ENCODE measurements at places on chromosomes 5 and 9.

DNA sequence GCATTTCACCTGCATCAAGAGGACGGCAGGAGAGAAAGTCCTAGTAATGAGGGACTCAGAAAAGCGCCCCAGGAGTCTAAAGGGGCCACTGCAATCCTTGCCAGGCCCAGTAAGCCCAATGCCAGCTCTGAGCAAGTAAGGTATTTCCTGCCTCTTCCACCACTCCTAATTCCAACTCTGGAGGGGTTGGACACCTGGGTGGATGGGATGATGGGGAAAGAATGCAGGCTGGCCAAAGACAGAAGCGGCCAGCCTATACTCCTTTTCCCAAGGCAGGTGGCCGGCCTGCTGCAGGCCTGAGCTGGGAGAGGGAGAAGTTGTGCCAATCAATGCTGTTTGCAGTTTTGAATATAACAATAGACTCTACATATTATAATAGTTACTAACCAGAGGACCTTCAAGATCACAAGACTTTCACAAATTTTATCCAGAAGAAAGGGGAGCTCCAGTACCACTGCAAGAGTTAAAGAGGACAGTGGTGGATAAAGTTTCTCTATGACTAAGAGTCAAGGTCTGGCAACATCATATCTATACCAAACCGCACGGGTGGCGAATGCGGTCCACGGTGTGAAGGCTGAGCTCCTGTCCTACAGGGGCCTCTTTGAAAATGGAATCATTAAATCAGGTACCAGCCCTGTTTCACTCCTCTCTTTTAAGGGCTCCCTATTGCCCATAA, 115.0 kb upstream of the TBC1D2 start:
- no peak for DNase-seq

DNA sequence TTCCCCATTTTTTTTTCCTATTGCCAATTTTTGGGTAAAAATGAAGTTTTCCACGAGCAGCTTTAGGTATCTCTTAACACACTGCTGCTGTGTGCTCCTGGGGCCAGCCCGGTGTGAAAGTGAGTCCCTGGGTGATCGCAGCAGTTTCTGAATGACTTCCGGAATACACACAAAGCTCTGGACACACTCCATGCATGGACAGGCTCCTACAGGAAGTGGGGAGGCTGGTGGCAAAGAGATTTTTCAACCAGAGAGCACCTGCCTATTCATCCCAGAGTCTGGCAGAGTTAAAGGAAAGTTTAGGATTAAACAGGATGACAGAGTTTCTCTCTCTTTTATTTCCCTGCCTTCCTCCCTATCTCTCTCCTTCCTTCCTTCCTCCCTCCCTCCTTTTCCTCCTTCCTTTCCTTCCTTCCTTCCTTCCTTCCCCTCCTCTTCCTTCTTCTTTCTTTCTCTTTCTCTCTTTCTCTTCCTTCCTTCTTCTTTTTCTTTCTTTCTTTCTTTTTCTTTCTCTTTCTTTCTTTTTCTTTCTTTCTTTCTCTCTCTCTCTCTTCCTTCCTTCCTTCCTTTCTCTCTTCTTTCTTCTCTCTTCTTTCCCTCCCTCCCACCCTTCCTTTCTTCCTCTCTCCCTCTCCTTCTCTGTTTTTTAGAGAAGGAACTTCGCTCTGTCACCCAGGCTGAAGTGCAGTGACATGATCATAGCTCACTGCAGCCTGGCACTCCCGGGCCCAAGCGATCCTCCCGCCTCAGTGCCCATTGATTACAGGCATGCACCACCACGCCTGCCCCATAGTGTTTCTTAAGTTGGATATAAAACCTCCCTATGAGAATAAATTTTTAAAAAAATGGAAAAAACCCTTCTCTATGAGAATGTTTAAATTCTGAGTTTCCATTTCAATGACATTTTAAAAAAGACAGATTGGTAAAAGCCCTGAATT, 38.7 kb upstream of the UBTD2 start:
- DNase-seq = no peak

DNA sequence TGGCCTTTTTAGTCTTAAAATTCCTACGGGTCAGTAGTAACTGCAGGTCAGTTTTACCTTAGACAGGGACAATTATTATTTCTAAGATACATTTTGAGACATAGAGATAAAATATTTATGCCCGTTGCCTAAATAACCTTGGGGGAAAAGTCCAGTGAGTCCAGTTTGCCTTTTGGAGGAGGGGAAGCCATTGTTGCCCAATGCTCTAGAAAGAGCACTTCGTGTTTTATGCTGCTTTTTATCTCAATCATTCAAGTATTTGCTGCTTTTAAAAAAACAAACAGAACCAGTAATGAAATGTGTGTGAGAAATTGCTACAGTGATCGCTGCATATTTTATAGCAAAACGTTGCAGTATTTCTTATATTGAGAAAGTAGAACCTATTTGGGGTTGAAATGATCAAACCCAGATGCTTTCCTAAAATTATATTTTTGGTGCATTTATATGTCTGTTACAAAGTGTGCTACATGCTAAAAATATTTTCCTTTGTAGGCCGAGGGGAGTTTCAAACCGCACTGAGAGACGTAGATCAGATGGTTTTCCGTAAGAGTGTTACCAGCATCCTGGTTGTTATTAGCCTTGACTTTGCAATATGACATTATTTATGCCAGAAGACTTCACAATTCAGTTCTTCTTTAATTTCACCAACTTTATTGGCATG, 266.8 kb downstream of the AOPEP start:
- no peak for DNase-seq

DNA sequence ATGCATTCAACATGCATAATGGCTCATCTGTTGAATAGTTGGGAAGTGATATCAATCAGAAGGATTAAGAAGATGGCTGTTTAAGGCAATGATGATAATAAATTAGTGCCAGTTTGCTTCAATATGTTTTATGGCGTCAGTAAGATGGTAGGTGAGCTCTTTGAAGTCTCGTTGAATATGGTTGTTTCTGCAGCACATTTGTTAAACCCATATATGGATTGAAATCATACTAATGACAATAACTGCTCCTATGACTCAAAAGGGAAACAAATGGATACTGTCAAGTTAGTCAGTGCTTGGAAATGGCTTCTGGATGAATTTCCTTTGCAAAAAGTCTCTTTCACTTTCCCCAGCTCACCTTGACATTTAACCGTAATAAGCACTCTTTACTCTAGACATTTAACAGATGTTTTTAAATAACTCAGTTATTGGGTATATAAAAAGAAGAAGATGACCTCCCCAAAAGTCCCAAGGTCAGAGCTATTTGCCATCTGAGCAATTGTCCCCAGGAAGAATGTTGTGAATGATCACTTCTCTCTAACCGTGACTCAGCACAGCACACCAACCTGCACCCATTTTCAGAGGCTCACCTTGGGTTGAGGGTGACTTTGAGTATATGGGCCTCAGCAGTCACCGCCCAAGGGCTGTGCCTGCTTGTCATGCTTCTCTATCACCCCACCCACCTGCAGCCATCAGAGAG, 133.4 kb downstream of the GRIA1 start:
- no peak for DNase-seq

- DNase-seq = no peak
Measured at GRCh38 chr9:118000581-118000980, 296.4 kb downstream of the TLR4 start.

- no peak for DNase-seq
Measured at GRCh38 chr5:61866930-61867329, 439.1 kb upstream of the KIF2A start.

- no peak for DNase-seq
Measured at GRCh38 chr5:133610489-133611356, 1.6 kb downstream of the FSTL4 start.

GRCh38 chr5:17228821-17229291, 11.4 kb downstream of the BASP1 start:
- DNase-seq = no peak

DNA sequence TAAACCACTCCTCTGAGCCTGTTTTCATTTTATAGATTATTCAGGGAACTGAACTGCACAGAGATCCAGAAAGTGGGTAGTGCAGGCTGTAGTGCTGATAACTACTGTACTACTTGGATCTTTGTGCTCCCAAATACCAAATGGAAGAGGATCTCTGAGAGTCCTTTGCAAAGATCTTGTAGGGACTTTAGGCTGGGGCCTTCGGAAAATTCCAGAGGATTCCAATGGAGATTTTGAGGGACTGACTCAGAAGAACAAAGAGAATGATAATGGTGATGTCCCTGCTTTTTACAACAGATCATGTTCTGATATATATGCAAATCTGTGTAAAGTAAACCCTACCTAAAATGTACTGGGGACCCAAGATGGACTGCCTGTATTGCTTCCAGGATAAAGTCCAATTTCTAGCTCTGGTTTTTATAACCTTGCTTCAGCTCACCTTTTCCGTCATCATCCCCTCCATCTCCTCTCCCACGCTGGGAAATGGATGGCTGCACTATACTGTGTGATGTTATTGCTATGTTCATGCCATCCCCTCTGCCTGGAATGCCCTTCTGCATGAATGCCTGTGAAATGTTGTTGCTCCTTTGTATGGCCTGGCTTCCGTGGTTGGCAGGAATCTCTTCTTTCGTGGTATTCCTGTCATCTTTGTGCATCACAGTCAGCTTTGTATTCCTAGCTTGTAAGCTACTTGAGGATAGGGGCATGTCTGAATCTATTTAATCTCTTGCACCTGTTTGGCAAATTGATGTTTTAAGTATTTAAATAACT, 9.7 kb upstream of the PSMD5 start:
- no peak for DNase-seq

DNA sequence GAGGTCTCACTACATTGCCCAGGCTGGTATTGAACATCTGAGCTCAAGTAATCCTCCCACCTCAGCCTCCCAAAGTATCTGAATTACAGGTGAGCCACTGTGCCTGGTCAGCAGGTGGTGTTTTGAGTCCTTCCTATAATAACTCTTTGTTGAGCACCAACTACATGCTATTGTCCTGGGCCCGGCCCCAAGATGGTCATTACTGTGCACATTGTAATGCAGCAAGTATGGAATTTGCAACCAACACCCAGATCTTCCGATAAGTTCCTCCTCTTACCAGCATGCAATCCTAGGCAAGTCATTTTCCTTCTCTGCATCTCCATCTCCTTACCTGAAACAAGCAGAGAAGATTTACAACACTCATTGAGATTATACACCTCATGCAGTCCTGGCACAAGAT, 510.3 kb upstream of the KLF4 start:
- no peak for DNase-seq

- no peak for DNase-seq
Measured at GRCh38 chr9:137761032-137761431, 116.5 kb upstream of the CACNA1B start.

DNA sequence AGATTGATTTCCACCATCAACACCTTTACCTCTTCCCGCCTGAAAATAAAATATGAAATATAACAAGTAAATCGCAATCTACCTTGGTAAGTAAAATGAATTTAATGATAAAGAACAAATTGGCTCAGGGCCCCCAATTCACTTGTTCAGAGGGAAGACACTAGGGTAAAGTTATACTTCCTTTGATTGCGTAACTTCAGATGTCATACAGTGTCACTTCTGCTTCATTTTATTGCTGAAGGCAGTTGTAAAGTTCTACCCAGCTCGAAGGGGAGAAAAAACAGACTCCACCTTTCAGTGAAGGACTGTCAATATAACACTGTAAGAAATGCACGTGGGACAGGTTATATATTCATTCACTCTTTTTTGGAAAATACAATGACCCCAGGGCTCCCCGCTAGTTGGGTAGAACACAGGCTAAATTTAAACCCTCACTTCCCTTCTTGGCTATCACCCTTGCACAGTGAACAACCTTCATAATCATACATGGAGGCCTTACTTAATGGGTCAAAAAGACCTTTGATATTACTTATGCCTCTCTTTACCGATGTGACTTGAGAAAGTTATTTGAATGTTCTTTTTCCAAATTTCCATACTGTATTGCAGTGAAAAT, 848.8 kb downstream of the MAT2B start:
- DNase-seq = no peak

- no peak for DNase-seq
Measured at GRCh38 chr5:7882926-7883325, 14.0 kb downstream of the MTRR start.

DNA sequence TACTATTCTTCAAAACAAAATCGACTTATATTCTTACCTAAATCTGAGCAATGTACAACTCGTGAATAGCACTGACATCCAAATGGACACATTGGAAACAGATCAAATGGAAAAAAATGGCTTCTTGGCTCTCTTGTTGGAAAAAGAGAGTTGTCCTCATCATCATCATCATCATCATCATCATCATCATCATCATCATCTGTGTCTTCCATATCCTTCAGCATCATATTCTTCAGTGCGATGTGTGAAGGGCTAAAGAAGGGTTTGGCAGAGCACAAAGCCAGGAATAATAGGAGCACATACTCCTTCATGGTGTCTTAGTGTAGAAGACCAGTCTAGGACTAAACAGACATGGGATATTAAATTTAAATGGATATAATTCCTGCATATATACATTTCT, 7.7 kb downstream of the ASPN start:
- no peak for DNase-seq

DNA sequence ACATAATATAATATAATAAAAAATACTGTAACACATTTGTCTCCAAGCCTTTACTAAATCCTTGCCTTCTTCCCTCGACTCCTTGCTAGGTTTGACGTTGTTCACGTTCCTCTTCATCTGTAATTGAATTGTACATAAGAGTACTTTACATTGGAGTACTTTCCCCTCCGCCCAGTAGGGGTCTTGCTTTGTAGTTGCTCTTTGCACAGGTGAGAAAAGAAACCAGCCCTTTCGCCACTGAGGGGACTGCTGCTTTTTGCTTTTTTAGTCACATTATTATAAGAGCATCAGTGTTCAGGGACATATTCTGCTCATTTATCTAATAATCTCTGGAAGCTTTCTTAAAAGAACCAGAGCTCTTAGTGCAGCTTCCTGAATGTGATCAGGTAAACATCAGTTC, 115.0 kb downstream of the CETN3 start:
- DNase-seq = no peak

DNA sequence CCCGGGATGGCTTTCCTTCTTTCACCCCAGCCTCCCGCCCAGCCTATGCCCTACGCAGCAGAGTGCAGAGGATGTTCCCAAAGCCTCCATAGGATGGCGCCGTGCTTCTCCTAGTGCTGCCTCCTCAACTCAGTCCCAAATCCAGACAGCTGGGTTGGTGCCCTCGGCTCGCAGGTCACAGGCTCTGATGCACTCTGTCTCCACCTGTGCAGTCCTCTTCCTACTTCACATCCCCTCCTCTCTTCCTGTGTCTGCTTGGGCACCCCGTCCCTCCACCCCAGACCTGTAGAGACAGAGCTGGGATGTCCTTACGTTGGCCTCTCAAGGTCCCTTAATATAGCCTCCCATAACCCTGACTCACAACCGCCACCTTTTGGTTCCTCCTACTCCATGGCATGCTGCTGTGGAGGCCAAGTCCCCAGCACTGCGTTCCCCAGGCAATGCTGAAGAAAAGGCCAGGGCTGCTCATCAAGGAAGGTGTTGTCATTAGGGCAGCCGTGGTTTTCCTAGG, 314.4 kb downstream of the GADD45G start:
- no peak for DNase-seq

DNA sequence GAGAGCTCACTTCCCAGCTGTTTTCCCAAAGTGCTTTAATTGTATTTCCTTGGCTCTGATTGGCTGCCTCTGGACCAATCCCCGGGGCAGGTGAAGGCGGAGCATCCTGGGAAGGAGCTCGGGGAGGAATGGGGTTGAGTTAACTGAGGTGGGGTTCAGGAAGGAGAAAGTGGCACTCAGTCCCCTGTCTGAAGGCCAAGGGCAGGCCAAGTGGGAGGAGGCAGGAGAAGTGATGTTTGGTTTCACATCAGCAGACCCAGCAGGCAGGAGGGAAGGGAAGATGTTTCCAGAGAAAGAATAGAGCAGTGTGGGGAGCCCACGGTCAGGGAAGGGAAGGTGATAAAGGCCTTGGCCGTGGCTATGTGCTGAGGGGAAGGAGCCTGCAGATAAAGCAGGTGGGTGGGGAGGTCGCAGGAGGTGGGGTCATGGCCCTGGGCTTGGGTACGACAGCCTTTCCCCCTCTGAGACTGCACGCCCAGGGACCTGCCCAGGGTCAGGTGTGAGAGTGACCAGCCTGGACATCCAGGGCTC, 3.1 kb downstream of the TSPAN17 start:
- DNase-seq = no peak
